ENCODE measurements at places on chromosomes 13 and 19.
A peak's percentile ranks its signal among the peaks of the same experiment; 100 is the strongest.

GRCh38 chr19:18292810-18293641 lies 11.6 kb upstream of the JUND start:
- DNase-seq, result no peak

GRCh38 chr13:46982856-46983582 lies 86.2 kb upstream of the HTR2A start:
- DNase-seq, result no peak

GRCh38 chr19:29571181-29571580 lies 34.9 kb upstream of the POP4 start:
- DNase-seq, result no peak

- no peak for DNase-seq
Measured at GRCh38 chr19:21158523-21159135, 16.8 kb downstream of the ZNF431 start.

DNA sequence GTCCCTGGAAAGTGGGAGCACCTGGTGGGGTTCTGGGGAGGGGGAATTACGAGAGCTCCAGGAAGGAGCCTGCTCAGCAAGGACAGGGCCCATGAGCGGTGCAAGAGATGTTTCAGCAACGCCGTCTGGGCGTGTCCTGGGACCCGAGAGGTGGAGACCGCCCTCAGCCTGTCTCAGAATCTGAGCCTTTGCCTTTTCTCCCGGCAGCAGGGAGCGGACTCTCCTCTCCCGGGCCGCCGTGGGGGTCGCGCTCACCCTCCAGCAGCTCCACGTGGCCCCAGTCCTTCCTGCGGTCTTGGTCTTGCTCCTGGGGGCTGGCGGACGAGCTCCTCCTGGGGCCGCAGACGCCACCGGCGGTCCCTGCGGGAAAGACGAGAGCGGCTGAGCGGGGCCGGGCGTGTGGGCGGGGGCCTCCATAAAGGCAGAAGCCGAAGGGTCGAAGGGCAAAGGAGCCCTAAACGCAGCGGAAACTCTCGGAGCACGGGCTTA lies 714 bp downstream of the POLRMT start:
- DNase-seq, result no peak

DNA sequence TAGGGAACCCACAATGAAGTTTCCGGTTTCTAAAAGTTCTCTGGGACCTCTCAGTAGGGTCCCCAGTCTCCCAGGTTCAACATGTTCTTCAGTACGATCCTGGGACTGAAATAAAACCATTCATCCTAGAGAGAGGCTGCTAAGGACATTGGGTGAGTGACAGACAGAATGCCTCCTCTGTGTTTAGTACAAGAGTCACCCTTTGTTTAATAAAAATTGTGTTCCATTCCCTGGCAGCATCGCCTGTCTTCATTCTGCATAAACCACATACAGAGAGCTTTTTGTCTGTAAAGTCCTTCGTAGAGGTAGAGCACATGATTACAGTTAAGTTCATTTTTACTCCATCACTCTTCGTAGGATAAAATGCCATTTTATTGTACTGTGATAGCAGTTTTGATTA lies 95.3 kb upstream of the GPR12 start:
- DNase-seq, result no peak

DNA sequence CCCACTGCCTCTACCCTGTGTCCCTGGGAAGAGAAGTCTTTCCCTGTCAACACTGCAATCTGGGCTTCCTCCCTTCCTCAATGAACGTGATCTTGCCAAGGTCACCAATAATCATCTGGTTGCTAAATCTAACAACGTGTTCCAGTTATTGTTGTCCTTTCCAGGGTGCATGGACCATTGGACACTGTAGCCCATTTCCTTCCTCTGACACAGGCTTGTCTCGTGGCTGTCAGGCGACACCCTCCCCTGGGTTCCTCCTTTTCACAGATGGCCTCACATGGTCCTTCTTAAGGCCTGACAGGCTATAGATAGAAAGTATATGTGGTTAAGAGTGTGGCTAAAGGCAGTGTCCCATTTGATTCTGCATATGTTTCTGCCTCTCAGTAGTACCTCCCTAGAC lies 67.7 kb upstream of the STARD13 start:
- no peak for DNase-seq

- DNase-seq, result peak; percentile 96
Measured at GRCh38 chr19:48624067-48624594, 4.8 kb downstream of the SPHK2 start.

DNA sequence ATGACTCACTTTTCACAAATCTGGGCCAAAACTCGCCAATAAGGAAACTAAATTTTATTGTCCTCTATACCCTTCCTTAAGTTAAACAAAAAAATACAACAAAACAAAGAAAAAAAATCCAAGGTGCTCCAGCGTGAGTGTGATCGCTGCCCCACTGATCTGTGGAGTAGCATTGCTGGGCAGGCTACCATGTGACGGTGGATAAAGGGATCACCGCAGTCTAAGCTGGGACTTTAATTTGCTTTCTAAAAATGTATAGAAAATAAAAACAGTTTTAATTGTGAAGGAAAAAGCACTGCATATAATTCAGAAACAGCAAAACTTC lies 92.9 kb downstream of the FLT1 start:
- no peak for DNase-seq

DNA sequence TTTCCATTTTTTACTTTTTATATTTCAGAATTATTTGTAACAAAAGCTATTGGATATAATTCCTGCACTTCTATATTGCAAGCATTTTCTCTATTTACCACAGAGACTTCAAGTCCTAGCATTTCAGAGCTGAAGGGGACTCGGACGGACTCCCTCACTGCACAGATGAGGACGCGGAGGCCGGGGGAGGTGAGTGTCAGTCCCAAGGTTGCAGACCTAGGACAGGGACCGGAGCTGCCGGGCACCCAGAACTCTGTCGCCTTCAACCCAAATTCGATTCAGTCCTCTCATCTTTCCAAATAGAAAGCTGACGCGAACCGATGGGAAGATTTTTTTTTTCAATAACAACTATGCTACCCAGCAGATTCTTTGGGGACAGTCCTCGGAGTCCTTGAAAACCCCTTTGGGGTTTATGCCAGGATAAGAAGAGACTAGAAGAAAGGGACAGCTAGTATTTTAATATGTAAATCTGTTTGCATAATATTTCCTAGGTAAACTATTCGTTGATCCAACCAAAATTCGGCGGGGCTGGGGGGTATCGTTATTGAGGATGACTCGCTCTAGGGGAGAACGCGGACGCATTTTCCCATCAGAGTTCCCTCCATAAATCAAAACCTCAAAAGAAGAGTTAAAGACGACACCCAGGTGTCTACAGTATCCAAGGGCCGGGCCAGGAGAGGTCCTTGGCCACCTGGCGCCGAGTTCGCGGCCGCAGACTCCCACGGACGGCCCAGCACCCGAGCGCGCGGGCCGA lies 803 bp downstream of the FLT3 start:
- DNase-seq, result no peak

GRCh38 chr19:29477831-29478577 lies 47.8 kb upstream of the VSTM2B start:
- no peak for DNase-seq

DNA sequence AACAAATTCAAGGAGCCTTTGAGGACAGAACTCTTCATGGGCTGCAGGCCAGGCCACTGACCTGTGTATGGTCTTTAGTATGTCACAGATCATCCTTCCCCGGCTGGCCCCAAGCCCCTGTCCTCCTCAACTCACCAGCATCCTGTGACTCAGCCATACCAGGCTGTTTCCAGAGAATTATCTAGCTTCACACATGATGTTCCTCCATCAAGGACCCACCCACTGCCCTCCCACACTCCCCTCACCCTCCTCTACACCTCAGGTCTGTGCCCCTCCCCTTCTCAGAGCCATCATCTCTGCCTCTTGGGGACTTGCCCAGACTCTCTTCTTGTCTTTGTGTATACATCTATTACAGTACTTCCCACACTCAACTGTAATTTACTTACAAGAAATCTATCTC lies 14.7 kb downstream of the DCT start:
- no peak for DNase-seq

DNA sequence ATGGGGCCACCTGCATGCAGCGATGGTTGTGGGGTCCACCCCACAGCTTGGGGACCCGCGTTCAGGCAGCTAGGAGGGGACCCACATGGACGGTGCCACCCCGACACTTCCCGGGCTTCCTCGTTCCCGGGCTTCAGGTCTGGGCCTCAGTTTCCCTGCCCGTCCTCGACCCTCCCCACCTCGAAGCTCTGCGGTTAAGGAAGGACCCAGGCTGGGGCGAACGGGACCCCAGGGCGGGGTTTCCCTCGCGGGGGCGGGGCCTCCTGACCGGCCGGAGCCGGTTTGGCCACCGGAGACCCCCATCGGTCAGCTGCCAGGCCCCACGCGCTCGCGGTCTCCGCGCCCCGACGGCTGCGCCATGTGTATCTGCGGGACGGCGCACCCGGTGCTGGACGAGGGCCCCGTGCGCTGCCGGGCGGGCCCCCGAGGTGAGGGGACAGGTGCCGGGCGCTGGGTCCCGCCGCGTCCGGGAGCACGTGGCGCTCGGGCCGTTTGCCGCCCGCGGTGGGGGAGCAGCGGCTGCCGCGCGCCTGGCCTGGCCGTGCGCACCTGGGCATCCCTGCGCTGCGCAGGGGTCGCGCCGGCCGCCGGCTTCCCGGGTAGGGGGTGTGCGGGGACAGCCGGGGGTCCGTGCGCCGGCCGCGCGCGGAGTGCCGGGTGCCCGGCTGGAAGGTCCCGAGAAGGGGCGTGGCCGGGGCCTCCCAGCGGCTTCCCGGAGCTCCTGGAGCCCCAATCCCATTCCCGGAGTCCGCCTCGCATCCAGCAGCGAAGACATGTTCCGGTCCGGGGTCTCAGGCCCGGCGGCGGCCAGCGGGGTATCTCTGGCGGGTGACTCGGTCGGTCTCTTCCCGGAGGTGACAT lies 4.2 kb downstream of the ARHGAP45 start:
- no peak for DNase-seq

All from activated CD4-positive, alpha-beta T cell treated with anti-CD3 and anti-CD28 coated beads, Interleukin-2, amount 50 U/mL, for 24 hours (primary cell).